Colonic mucosa (tissue), 4 donors: ENCODE measurements at places on chromosomes 7 and 10. TPM values are rescaled to one million over a fixed set of nuclear protein-coding genes. Genes with fewer than 3 reads are reported as not detected.
A peak's percentile ranks its signal among the peaks of the same experiment; 100 is the strongest.

ZNF398 gene
- total RNA-seq = 10.2 TPM

FXYD4 gene
- total RNA-seq = 0.98 TPM

ZPBP gene
- total RNA-seq = not detected

GRCh38 chr7:44309271-44310091 lies 15.9 kb downstream of the CAMK2B start:
- DNase-seq = peak; percentile 38

DNA sequence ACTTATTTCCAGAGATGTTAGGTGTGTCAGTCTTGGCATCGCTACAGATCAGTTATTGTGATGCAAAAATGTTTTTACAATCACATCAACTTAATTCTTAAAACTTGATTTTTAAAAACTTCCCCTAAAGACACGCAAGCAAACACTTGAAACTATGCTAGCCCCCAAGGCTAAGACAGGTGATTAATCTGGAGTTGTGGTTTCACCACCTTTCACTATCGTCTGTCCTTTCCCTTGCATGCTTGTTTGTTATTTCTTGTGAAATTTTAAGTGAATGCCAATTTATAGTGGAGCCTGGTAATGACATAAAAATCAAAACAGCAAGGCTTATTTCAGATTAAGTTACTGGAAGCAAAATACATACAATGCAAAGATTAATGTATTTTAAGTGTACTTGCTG lies 70.4 kb downstream of the SLC35B4 start:
- DNase-seq = no peak

- no peak for DNase-seq
Observed at GRCh38 chr10:58322835-58323209, 12.0 kb upstream of the UBE2D1 start.

- DNase-seq = no peak
Observed at GRCh38 chr10:58016614-58017013, 251.1 kb downstream of the IPMK start.

OPN1SW gene
- total RNA-seq = not detected
